CD8-positive, alpha-beta T cell (primary cell): ENCODE measurements at places on chromosomes 1 and 21. TPM values are rescaled to one million over a fixed set of nuclear protein-coding genes. Genes with fewer than 3 reads are reported as not detected.

- no peak for DNase-seq
Observed at GRCh38 chr1:74712881-74713280, 20.0 kb downstream of the CRYZ start.

- DNase-seq, result no peak
Observed at GRCh38 chr1:87129606-87130005, 199.1 kb upstream of the LMO4 start.

DNA sequence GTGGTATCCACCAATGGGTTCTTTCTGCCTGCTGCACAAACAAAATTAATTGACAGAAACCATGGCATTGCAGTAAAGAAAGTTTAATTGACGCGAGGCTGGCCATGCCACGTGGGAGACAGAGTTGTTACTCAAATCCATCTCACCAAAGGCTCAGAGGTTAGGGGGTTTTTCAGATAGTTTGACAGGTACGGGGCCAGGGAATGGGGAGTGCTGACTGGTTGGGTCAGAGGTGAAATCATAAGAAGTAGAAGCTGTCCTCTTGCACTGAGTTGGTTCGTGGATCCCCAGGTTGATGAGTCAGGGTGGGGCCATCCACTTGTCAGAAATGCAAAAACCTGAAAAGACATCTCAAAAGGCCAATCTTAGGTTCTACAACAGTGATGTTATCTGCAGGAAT, 941 bp upstream of the TBCE start:
- DNase-seq, result no peak

- no peak for DNase-seq
Observed at GRCh38 chr21:22795644-22796043, 1797.4 kb downstream of the NCAM2 start.

DNA sequence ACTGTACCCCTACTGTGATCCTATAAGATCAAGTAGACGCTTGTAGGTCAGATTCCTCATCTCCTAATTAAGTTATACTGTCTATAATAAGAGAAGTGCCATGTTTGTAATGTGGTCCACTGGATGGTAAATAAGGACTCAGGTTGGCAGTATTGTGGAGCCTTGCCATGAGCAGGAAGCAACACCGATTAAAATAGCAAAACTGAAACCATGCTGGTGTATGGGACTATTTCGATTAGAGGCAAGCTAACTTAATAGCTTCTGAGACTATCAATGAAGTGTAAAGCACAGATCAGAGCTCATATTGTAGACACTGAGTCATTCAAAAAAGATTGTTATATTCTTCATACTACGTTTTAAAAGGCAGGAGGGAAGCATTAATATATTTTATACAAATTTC, 348.8 kb downstream of the HHAT start:
- no peak for DNase-seq

DNA sequence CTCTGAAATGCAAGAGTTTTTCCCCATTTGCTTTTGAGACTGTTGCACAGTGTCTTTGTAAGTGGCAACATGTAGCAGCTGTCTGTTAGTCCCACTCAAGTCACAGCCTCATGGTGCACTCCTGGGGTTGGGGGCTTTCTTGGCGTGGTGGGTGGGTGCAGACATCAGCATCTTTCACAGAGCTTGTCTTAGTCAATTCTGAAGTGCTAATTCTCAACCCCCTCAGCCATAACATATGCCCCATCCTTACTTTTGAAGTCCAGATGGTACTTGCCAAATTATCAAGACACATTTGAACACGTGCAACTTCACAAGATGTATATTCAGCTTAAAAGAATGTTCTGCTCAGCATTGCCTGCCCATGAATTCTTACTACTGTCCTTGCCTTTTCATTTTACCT, 87.1 kb downstream of the VCAM1 start:
- DNase-seq, result no peak

GRCh38 chr1:151157067-151157531, 650 bp downstream of the TNFAIP8L2 start:
- peak; percentile 80 for DNase-seq

KRTAP19-1 gene
- not detected for total RNA-seq

LCE2A gene
- total RNA-seq, result not detected

CACNA1E gene
- not detected for total RNA-seq

IL22RA1 gene
- total RNA-seq, result not detected

GPR153 gene
- total RNA-seq, result 0.61 TPM

AMY1B gene
- total RNA-seq, result not detected

GRIK3 gene
- not detected for total RNA-seq

PTCH2 gene
- 1.7 TPM for total RNA-seq

TEDDM1 gene
- not detected for total RNA-seq
